ENCODE measurements at places on chromosomes 6 and 20.

GRCh38 chr20:46411637-46412036 is 5.2 kb upstream of the ELMO2 start:
- DNase-seq, result no peak

- peak; percentile 30 for DNase-seq
These were observed 7.7 kb upstream of the FOXF2 start for GRCh38 chr6:1381481-1382330.

GRCh38 chr20:56117350-56117749 is 112.0 kb upstream of the CBLN4 start:
- DNase-seq, result no peak

GRCh38 chr6:126069449-126069848 is 83.1 kb downstream of the TRMT11 start:
- no peak for DNase-seq

GRCh38 chr6:3912361-3913076 is 63.3 kb downstream of the FAM50B start:
- DNase-seq, result no peak

- no peak for DNase-seq
These were observed 27.9 kb downstream of the ADTRP start for GRCh38 chr6:11750682-11751081.

- no peak for DNase-seq
These were observed 28.9 kb upstream of the ASF1A start for GRCh38 chr6:118865100-118865391.

DNA sequence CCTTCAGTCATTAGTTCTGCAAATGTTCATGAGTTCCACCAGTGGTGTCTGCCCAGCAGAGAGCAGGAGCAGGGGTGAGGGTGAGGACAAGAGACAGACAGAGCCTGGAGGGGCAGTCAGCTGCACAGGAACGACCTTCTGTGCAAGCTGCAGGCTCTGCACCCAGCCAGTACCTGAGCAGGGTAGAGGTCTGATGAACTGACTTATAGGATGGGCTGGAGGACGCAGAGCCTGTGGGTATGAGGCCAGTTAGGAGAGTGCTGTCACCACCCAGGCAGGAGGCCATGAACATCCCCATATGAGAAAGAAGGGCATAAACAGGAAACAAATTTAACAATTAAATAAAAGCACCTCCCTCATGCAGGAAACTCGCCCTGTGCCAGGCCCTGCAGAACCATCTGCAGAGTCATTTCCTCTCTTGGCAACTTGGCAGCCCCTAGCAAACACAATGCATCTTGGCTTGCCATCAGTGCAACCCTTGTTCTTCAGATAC is 17.9 kb downstream of the C6orf15 start:
- DNase-seq, result peak; percentile 10

DNA sequence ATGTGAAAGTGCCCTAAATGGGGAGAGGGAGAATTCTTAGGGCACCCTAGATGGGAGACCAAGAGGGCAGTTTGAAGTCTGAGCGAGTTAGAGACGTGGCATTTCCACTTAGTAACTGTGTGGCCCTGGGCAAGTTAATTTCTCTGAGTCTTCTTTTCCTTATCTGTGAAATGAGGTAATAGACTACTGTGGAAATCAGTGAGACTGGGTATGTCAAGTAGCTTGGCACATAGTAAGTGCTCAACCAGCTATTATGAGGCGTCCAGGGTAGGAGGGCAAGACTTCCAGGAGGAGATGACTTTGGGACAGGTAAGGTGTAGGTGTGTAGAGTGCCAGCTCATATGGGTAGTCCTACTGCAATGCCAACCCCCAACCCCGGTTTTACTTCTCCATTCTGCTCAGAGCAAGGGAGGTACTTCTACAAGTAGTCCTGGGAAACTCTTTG is 770 bp downstream of the KIF3B start:
- DNase-seq, result no peak

DNA sequence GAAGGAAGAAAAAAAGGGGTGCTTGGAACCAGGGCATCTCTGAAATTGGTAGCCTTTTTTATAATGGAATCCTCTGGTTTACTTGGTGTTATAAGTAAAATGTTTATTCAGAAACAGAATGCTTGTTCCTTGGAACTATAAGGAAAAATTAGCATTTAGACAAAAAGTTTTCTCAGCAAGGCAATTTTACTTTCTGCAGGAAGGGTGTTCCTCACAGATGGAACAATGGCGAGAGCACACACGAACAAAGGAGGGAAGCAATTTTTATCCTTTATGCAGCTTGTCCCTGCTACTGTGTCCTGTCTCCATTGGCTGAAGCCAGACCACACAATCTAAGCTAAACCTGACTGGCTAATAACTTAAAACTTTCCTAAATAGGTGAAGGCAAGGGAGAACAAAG is 22.7 kb upstream of the FANCE start:
- DNase-seq, result no peak

DNA sequence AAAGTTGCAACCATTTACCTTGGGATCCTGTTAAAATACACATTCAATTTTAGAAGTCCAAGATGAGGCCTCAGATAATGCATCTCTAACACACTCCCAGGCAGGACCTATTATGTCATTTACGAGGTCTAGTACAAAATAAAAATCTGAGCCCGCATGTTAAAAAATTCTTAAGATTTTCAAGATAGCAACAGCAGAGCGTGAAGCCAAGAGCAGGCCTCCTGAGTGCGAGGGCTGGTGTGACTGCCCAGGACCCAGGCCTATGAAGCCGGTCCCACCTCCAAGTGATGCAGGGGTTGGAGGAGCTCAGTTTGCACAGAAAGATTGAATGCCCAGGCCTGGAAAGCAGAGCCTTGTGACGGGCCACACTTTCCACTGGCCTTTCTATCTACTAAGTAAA is 211.1 kb upstream of the KCNQ5 start:
- DNase-seq, result no peak

DNA sequence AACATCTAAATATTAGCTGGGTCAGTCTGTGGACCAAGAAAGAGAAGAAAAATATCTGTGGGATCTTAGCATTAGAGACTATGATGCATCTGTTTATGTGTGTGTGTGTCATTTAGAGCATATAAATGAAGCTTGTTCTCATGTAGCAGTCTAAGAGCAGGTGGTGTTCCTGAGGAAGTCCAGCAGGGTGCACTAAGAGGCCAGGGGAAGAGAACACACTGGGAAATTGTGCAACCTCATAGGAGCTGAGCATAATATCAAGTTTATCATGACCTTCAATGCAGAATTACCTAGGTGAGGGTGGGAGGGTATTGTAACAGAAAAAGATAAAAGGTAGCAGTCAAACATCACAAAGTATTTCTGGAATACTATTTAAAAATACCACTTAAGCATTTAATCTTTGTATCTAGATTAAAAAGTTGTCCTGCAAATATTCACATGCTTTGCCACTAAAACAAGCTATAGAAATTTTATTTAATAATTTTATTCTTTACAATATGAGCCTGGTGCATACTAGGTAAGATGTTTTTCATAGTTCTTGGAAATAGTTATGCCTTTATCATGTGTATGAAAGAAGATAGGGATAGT is 80.5 kb downstream of the SMPDL3A start:
- DNase-seq, result no peak

GRCh38 chr6:11094411-11094851 is 797 bp downstream of the SMIM13 start:
- DNase-seq, result peak; percentile 9

- DNase-seq, result no peak
These were observed 53.1 kb upstream of the EIF2S2 start for GRCh38 chr20:34165018-34165619.

- no peak for DNase-seq
These were observed 41.3 kb downstream of the HLA-DPB1 start for GRCh38 chr6:33116841-33117711.

GRCh38 chr6:34381081-34381480 is 11.4 kb downstream of the NUDT3 start:
- no peak for DNase-seq

DNA sequence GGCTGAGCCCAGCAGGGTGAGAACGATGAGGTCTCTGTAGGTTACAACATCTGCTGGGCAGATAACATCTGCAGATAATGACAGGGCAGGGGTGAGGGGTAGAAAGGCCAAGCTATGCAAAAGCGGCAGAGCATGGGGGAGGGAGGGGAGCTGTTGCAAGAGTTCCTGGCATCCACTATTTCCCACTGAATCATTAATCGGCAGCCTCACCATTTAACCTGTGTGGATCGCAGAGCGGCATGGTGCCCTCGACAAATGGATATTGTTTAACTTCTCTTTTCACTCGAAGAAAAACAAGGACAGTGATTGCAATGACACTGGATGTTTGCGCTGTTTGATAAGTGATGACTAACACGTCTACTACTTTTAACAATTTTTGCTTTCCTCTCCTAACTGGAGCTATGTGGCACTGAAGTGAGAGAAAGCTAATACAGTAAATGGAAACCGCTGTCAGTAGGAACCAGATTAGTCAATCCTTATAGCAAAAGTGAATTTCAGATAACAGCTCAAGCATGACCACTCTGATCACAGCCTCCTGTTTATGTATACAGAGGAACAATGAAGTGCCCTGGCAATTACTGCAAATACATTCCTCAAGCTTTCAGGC is 381.5 kb downstream of the TFAP2A start:
- DNase-seq, result no peak

- no peak for DNase-seq
These were observed 33.3 kb downstream of the TNFRSF21 start for GRCh38 chr6:47276377-47276776.

GRCh38 chr20:7094438-7094997 is 327.0 kb downstream of the BMP2 start:
- no peak for DNase-seq

DNA sequence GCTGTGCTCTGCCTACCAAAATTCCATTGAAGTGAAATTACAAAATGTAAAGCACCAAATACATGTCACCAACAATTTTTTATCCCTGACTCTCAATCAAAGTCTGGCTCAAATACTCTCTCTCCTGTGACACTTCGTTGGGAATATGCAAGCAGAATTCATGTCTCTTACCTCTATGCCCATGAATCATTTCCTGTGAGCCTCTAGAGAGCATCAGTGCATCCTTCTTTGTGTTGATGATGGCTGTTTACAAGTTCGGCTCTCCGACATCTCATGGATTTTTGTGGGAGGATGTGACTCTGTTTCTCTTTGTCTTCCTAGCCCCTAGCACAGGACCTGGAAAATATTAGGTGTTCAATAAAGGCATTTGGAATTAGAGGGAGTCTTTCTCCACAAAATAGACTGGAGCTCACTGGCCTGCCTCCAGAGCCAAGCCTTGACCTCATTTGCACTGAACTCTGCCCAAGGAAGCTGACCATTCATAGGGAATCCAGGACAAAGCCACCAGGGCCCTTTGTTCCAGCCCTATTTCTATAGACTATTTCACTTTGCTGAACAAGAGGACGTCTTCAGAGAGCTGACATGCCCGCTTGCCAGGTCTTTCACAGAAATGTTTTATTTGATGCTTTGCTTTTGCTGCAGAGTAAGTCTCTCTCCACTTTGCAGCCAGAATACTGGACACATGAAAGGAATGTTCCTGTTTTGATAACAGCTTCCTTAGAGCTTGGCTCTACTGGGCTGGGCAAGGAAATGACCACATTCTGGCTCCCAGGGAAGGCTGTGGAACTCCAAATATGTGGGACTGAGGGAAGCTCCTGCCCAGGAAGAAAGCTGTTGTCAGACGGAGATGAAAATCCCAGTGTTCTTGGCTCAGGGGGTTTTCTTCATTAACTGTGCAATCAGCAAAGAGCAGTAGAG is 194.5 kb upstream of the CDYL start:
- no peak for DNase-seq

DNA sequence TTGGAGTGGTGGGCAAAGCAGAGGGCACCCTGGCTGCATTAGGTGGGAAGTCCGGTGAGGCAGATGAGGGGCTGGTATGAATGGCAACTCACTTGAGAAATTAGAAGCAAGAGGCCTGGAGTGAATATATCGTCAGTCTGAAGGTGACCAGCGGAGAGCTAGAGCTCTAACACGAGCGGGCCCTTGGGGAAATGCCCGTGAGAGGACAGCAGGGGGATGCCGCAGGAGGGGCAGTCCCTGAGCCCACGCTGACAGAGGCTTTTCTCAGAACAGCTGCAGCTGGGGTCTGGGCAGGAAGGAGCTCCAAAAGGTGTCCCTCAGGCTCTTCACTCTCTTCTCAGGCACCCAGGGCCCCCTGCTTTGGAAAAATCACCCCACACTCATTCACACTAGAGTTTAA is 32.0 kb upstream of the CD93 start:
- DNase-seq, result no peak

GRCh38 chr6:159065759-159066329 is 21.1 kb upstream of the TAGAP start:
- DNase-seq, result no peak

GRCh38 chr6:80625405-80625804 is 518.9 kb downstream of the BCKDHB start:
- DNase-seq, result no peak

GRCh38 chr6:167782698-167783517 is 43.8 kb upstream of the AFDN start:
- no peak for DNase-seq

GRCh38 chr6:21922086-21922485 is 328.5 kb downstream of the SOX4 start:
- no peak for DNase-seq

DNA sequence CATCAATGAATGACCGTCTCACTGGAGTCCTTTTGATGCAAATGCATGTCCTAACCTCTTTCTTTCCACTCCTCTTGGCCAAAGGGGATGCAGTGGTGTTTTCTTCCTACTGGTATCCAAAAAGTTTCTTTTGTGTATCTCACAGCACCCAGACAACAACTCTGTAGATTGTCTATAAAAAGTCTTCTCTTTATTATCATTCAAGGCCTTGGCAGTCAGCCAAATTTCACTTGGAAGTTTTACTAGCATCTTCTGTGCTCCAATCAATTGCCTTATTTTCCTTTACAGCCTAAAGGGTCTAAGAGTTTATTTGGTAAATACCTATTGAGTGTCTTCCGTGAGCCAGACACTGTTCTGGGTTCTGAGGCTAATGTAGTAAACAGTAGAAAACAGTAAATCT is 150.2 kb upstream of the RNF217 start:
- DNase-seq, result no peak

DNA sequence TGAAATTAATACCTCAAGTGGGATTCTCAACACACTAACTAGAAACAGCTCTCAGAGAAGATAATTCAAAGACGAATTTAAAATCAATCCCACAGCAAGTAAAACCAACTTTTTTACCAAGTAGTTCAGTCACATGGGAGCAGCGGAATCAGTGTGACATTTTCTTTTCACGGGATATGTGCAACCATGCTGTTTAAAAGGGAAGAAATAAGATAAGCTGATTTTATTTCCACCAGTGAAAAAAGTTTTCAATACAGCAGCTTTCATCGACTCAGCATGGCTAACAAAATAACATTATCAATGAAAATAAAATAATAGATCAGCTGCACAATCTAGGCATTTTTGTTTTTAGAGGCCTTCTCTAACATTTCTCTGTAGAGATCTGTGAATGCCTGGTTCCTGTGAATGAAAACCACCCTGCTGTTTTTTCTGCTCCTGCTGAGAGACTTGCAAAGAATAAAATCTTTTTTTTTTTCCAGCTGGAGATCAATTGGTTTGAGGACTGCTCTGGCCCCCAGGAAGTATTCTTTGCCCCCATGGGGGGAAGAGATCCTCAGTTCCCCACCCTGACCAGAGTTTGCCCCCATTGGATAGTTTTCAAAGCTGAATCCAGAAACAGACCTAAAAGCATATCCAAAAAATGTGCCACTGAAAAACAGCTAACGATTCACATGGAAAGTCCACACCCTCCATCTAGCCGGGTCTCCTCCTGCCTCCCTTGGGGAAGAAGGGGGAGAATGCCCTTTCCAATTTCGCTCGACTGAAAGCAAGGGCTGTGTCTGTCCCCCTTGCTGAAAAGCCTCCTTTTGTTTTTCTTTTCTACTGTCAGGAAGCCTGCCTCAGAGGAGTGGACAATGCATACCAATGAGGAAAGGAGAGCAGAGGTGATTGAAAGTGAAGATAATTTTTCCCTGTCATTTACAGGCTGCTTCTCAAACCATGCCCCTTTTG is 317.6 kb downstream of the PRKN start:
- no peak for DNase-seq
